ENCODE measurements at places on chromosomes 11 and 22.

DNA sequence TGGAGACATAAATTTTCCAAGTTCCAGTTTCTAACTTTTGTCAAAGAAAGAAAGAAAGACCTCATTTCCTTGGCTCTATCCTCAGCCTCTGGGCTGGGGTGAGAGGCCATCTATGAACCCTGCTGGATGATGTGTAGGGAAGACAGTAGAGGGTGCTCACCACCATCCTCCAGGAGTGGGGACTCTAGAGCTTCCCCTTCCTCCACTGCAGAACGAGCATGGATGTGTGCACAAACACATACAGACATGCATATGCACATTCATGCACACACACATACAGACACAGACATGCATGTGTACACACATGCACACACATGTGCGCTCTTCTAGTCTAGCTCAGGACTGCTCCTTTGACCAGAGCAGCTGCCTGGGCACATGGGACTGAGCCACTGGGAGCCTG, 565.8 kb downstream of the BUD13 start:
- DNase-seq: no peak

GRCh38 chr11:68598816-68599653, 85.3 kb upstream of the GAL start:
- DNase-seq: no peak

DNA sequence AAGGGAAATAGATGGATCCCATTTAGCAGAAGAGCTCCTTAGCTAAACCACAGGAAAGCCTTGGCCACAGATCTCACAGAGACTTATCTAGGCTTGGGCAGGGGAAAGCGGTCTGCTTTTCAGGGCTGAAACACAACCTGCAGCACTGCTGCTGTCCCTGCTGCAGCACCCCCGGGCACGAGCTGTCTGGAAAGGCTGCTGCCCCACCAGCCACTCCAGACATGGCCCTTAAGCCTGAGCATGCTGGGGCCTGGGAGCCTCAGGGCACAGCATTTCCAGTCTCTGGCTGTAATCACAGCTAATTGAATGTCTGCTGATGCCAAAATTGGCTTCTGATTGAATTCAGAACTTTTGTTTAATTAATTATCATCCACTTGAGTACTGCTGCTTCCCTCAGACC, 115.0 kb downstream of the TMPRSS5 start:
- no peak for DNase-seq

DNA sequence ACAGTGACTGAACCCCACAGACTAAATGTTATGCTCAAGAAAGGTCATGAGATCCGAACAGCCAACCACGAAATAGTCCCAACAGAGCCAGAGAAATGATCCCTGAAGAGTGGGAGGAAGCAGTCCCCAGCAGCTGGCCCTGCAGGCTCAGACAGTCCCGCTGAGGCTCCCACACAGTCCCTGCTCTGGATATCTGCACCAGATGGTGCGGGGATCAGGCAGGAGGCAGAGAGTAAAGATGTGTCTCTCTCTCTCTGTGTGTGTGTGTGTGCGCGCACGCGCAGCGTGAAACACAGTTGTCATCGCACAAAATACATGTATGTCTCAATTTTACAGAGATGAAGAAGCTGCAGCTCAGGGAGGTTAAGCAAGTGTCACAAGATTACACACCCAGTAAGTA, 27.9 kb downstream of the GUCY1A2 start:
- DNase-seq: no peak

- DNase-seq: no peak
Measured at GRCh38 chr22:20571531-20572007, 64.2 kb downstream of the MED15 start.

DNA sequence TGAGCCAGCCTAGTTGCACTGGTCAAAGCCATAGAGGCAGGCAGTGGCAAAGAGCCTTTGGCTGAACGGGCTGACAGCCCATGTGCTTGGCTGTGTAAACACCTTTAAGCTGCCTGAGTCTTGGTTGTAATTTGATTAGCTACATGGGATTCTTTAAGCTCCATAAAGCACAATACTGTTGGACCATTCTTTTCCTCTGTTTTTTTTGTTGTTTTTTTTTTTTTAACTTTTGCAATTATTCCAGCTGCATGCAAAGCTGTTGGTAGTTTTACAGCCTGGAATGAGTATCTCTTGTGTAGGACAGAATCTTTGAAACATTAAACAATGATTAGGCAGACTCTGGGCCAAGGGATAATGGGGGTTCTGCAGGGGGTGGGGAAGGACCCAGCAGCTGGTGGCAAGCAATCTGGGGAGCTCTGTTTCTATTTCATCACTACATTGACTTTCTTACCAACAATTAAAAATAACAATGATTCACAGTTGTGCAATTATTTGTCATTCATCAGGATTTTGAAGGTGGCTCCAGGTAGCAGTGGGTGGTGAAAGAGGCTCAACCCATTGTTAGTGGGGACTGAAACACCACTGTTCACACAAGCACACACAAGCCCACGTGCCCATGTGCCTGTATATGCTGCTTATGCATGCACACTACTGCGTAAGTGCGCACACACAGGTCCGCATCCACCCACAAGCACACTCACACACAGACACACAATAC, 69.5 kb upstream of the CSNK2A3 start:
- no peak for DNase-seq

GRCh38 chr22:17079572-17079971, 5.2 kb upstream of the IL17RA start:
- DNase-seq: no peak

DNA sequence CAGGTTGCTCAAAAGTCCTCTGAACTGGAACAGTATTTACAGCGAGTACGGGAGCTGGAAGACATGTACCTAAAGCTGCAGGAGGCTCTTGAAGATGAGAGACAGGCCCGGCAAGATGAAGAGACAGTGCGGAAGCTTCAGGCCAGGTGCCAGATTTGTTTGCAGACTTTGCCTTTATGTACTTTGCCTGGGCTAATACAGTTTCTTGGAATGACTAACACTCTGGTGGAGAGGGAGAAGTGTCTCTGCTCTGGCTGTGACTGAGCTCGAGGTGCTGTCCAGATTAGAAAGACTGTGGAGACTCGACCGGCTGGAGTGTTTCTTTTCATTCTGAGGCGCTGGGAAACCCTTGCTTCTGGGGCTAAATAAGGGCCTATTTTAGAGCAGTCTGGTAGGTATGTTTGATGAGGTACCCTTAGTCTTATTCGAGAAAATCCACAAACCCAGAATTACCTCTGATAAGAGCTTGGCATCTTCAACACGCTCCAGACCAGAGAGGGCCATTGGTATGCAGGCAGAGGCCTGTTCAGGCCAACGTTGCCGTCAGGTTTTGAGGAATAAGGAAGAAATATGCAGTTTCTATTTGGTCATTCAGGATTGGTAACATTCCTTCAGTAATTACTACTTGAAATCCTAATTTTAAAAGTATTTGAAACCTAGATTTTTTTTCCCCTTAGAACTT, 76.5 kb downstream of the SWAP70 start:
- no peak for DNase-seq

- DNase-seq: no peak
Measured at GRCh38 chr11:74316772-74317505, 5.5 kb upstream of the P4HA3 start.

GRCh38 chr11:72083414-72083813, 2.8 kb downstream of the LRRC51 start:
- DNase-seq: no peak

DNA sequence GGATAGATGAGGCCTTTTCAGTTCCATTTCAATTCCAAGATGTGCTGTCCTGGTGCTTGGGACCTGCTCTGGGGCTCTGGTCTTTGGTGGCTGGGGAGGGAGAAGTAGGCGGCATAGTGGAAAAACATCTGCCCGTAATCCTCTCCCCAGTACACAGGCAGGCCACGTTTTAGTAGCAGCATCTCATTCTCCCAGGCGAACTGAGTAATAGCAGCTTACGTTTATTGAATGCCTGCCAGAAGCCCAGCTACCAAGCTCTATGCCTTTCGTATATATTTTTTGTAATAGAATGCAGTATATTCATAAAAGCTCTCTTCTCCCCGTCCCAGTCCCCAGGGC, 11.4 kb downstream of the ACO2 start:
- no peak for DNase-seq

- DNase-seq: no peak
Measured at GRCh38 chr11:131855320-131855719, 484.9 kb downstream of the NTM start.

GRCh38 chr11:2699185-2699530, 636 bp downstream of the KCNQ1OT1 start:
- no peak for DNase-seq

- DNase-seq: peak; percentile 56
Measured at GRCh38 chr11:13335319-13335718, 57.7 kb downstream of the BMAL1 start.

- no peak for DNase-seq
Measured at GRCh38 chr11:93481696-93482095, 61.5 kb downstream of the SMCO4 start.

- DNase-seq: no peak
Measured at GRCh38 chr11:17581036-17581731, 34.1 kb downstream of the OTOG start.

DNA sequence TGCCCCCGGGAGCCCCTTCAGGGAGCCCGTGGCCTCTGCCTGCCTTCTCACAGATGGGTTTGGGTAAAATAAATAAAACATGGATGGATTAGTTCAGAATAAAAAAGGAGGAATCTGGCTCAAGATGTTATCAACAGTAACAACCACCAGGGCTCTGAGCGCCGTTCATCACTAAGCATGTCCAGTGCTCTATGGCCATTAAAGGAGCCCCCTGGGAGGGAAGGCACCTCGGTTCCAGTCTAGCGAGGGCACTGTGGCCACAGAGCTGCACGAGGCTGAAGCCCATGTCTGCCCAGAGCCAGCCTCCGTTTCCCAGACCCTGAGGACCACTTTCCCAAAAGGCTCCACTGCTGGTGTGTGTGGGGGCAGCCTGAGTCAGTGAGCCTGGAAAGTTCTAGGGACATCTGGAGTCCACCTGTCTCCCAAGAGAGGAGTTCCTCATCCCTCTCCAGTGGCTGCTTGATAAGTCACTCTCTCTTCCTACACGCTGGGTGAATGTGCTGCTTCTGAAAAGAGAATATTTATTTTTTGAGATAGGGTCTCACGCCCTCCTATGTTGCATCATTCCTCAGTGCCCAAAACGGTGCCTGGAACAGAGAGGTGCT, 614.6 kb downstream of the TBC1D22A start:
- no peak for DNase-seq

DNA sequence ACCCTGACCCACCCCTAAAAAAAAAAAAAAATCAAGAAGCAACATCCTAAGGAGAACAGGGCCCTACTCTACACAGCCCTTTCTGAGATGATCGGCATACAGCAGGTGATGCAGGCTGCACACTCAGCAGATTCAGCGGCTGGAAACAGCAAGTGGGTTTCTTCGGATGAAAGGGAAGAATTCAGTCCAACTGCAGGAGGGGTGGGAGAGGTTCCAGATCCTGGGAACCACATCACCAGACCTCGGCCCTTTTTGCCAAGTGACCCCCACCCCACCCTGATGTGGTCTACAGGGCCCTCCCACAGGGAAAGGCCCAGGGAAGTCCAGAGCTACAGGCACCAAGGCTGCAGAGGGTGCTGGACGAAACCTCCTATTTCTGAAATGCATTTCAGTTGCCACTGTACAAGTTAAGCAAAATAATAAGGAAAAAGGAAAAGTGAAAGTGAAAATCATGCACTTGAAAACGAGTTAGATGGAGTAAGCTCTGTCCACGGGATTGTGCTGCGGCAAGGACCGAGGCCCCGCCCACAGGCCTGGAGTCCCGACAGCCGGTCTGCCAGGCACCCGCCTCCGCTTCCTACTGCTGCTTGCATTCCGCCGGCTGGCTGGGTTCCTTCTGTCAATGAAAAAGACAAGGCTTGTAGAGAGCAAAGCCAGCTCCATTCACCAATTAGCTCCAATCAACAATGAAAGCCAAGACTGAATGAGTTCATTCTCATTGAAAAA, 16.0 kb upstream of the PHLDA2 start:
- DNase-seq: no peak

GRCh38 chr11:46826310-46827044, 19.6 kb downstream of the CKAP5 start:
- peak; percentile 78 for DNase-seq

DNA sequence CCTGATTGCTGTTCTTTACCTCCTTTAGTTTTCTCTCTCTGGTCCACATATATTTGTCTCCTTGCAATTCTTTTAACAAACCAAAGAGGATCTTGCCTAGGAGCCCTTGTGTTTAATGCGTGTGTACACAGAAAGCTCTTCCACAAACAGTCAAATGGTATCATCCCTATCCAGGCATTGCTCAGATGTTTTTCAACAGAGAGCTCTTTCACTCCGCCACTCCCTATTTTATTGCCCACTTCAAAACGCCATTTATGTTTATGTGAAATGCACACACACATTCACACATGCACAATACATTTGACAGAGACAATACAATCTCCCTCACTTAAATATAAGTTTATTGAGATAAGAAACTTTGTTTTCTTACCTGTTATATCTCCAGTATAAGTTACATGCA, 4.7 kb downstream of the OR5AP2 start:
- DNase-seq: no peak

GRCh38 chr22:25166266-25167040, 33.2 kb upstream of the CRYBB3 start:
- DNase-seq: no peak

GRCh38 chr11:112404112-112404511, 143.5 kb upstream of the PLET1 start:
- no peak for DNase-seq

DNA sequence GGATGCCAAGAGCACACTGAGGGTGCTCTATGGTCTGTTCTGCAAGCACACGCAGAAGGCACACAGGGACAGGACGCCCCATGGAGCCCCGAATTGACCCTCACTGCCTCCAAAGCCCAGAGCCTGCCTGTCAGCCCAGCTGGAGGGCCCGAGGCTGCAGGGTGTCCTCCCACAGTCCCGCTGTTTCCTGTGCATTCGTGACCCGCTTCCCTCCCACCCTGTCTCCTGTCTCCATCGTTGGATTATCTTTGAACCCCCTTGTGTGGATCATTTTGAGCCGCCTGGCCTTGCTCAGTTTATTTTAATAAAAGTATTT, 25.6 kb downstream of the PARVG start:
- no peak for DNase-seq

- no peak for DNase-seq
Measured at GRCh38 chr11:986270-986951, 50.1 kb downstream of the MUC6 start.

DNA sequence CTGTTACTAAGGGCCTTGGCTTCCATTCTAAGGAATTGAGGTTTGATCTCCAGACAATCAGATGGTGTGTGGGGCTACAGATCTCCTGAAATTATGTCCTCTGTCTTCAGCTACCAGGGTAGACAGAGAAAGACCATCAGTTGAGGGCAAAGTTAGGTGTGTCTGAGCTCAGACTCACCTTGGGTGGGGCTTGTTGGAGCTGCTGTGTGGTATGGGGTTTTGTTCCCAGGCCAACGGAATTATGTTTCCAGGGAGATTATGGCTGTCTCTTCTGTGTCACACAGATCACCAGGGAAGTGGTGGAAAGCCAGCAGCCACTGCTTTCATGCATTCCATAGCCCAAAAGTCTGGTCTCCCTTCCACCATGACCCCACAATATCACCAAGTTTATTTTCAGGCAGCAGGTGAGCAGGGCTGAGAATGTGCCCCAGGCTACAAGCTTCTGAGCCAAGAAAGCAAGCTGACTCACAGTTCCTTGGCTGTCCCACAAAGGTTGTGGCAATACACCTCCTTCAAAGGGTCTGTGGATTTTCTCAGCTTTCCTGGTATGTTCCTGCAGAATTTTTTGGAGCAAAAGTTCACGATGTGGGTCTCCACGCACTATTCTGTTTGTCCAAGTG, 714.9 kb downstream of the LUZP2 start:
- DNase-seq: no peak
